ENCODE measurements at places on chromosomes 2 and 18. TPM values are rescaled to one million over a fixed set of nuclear protein-coding genes. Genes with fewer than 3 reads are reported as not detected.

DNA sequence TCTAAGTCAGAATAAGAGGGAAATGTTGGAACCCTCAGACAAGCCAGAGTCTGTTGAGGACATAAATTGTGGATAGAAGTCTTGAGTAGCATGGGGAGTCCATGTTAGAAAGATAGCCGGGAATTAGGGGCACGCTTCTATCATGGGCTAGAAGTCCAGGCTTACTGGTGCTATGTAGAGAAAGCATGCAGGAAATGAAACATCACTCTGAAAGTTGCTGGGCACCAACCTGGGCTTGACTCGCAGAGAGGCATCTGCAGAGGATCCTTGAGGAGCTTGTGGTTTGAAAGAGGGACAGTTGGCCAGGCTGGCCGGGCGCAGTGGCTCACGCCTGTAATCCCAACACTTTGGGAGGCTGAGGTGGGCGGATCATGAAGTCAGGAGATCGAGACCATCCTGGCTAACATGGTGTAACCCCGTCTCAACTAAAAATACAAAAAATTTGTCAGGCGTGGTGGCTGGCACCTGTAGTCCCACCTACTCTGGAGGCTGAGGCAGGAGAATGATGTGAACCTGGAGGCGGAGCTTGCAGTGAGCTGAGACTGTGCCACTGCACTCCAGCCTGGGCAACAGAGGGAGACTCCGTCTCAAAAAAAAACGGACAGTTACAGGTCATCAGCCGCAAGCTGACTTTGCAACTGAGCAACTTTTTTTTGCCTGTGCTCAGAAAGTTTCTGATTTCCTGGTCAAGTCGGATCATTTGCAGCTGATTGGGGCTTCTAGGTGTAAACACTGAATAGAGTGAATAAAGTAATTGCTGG is 24.9 kb downstream of the CERS6 start:
- no peaks in the 10 kb centered on the region for H3K36me3 ChIP-seq
- no peak overlapping the region for H3K4me3 ChIP-seq
- H3K4me1 ChIP-seq: no peaks in the 10 kb centered on the region

GRCh38 chr2:195779491-195779890 is 122.5 kb downstream of the SLC39A10 start:
- H3K4me1 ChIP-seq: no peaks in the 10 kb centered on the region
- no peak overlapping the region for H3K4me3 ChIP-seq
- DNase-seq: no peak
- no peak overlapping the region for H3K27ac ChIP-seq

DNA sequence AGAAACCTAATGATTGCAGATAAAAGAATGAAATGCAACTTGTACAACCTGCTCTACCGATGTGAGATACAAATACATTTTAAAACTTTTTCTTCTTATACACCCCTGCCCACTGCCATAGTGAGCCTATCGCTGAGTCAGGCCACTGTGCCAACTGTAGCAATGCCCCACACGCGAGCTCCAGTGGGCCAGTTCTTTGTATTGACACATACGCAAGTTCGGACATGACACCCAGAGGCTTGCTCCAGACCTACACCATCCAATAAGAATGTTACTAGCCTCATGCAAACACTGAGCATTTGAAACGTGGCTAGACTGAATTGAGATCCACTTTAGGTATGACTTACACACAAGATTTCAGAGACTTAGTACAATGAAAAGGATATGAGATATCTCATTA is 340.1 kb downstream of the ARHGAP15 start:
- no peaks in the 10 kb centered on the region for H3K27me3 ChIP-seq
- peaks cover 10% of the 10 kb centered on the region for H3K4me1 ChIP-seq
- H3K4me3 ChIP-seq: no peak overlapping the region
- no peaks in the 10 kb centered on the region for H3K36me3 ChIP-seq
- H3K27ac ChIP-seq: no peak overlapping the region

GRCh38 chr18:39796393-39796792 is 2158.6 kb upstream of the PIK3C3 start:
- no peak overlapping the region for H3K27ac ChIP-seq
- no peaks in the 10 kb centered on the region for H3K36me3 ChIP-seq
- DNase-seq: no peak
- no peaks in the 10 kb centered on the region for H3K4me1 ChIP-seq
- no peak overlapping the region for H3K4me3 ChIP-seq

GRCh38 chr2:132936261-132936660 is 266.3 kb upstream of the LYPD1 start:
- no peaks in the 10 kb centered on the region for H3K36me3 ChIP-seq
- H3K27me3 ChIP-seq: no peaks in the 10 kb centered on the region
- no peak overlapping the region for H3K27ac ChIP-seq

- no peak overlapping the region for H3K4me3 ChIP-seq
- no peaks in the 10 kb centered on the region for H3K27me3 ChIP-seq
- H3K27ac ChIP-seq: no peak overlapping the region
- no peaks in the 10 kb centered on the region for H3K4me1 ChIP-seq
- DNase-seq: no peak
Observed at GRCh38 chr2:12008425-12009061, 262.1 kb downstream of the LPIN1 start.

- H3K4me1 ChIP-seq: no peaks in the 10 kb centered on the region
- no peaks in the 10 kb centered on the region for H3K27me3 ChIP-seq
- no peak overlapping the region for H3K4me3 ChIP-seq
Observed at GRCh38 chr2:180753809-180754761, 226.3 kb upstream of the UBE2E3 start.

GRCh38 chr2:229073935-229074334 is 197.2 kb downstream of the PID1 start:
- H3K27ac ChIP-seq: no peak overlapping the region
- DNase-seq: no peak
- H3K4me1 ChIP-seq: no peaks in the 10 kb centered on the region
- H3K4me3 ChIP-seq: no peak overlapping the region
- H3K36me3 ChIP-seq: no peaks in the 10 kb centered on the region
- no peaks in the 10 kb centered on the region for H3K27me3 ChIP-seq

DNA sequence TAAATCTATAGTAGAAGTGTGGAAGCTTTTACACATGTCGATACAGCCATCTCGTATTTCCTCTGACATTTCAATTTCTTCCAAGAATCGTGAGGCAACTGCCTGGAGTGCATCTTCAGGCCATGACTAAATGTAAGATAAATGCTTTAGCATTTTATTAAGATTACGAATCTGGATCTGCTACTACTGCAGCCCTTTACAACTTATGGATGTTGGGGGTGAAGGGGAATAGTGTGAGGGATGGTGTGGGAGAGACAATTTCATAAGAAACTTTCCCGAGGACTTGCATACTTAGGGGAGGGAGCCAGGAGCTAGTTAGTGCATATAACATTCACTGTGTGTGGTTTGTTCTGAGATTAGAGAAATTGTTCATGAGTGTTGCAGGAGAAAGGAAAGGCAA is 204.8 kb downstream of the SLC39A10 start:
- no peak overlapping the region for H3K4me3 ChIP-seq
- no peaks in the 10 kb centered on the region for H3K27me3 ChIP-seq
- H3K27ac ChIP-seq: no peak overlapping the region
- H3K4me1 ChIP-seq: no peaks in the 10 kb centered on the region
- no peaks in the 10 kb centered on the region for H3K36me3 ChIP-seq

- no peak for DNase-seq
- no peaks in the 10 kb centered on the region for H3K27me3 ChIP-seq
- no peak overlapping the region for H3K27ac ChIP-seq
- no peaks in the 10 kb centered on the region for H3K36me3 ChIP-seq
- no peak overlapping the region for H3K4me3 ChIP-seq
- no peaks in the 10 kb centered on the region for H3K4me1 ChIP-seq
Observed at GRCh38 chr2:137980459-137980858, 16.2 kb downstream of the HNMT start.

DNA sequence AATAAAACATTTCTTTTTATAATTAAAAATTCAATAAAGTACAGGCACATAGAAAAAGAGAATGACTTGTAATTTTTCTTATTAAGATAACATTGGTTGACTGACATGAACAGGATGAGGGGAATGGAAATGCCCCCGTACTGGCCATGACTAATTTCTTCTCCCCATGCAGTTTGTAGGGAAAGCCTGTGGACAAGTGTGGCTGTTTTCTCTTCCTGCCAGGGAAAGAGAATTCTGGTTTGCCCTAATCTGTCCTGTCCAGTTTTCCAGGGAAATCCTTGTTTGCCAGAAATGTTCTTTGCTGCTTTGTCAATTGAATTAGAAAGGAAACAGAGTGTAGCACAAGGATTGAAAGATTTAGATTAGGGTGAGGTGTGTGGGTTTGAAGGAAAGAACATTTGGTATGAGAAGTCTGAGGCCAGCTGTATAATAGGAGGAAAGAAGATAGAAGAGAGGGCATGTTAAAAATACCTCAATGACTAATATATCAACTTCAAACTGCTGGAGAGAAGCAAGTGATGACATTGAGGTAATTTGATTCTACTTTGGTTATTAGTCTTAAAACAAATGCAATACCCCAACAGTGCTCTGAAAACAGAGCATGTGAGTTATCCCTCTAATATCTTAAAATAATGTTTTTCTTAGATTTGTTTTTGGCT is 593.9 kb upstream of the ZNF804A start:
- H3K27me3 ChIP-seq: no peaks in the 10 kb centered on the region
- DNase-seq: no peak
- no peaks in the 10 kb centered on the region for H3K36me3 ChIP-seq

DNA sequence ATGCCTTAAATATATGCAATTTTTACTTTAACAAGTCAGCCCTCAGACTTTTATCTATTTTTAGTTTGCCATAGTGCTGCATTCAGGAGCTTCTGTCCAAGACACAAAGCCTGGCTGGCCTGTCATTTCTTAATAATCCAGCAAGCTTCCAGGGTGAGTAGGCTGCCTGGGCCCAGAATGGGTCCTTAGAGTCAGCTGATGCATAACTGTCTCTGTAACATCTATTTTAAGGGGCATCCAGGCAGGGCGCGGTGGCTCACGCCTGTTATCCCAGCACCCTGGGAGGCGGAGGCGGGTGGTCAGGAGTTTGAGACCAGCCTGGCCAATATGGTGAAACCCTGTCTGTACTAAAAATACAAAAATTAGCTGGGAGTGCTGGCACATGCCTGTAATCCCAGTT is 11.8 kb upstream of the GNLY start:
- no peak overlapping the region for H3K4me3 ChIP-seq
- no peaks in the 10 kb centered on the region for H3K27me3 ChIP-seq
- H3K27ac ChIP-seq: no peak overlapping the region
- no peak for DNase-seq
- H3K36me3 ChIP-seq: no peaks in the 10 kb centered on the region

- no peaks in the 10 kb centered on the region for H3K27me3 ChIP-seq
- no peak overlapping the region for H3K27ac ChIP-seq
- DNase-seq: peak; percentile 21
- no peak overlapping the region for H3K4me3 ChIP-seq
- no peaks in the 10 kb centered on the region for H3K4me1 ChIP-seq
- no peaks in the 10 kb centered on the region for H3K36me3 ChIP-seq
Observed at GRCh38 chr2:85959826-85960225, 71.0 kb upstream of the ST3GAL5 start.

- H3K4me1 ChIP-seq: no peaks in the 10 kb centered on the region
- H3K4me3 ChIP-seq: no peak overlapping the region
Observed at GRCh38 chr2:230202430-230203109, 17.2 kb downstream of the SP110 start.

DNA sequence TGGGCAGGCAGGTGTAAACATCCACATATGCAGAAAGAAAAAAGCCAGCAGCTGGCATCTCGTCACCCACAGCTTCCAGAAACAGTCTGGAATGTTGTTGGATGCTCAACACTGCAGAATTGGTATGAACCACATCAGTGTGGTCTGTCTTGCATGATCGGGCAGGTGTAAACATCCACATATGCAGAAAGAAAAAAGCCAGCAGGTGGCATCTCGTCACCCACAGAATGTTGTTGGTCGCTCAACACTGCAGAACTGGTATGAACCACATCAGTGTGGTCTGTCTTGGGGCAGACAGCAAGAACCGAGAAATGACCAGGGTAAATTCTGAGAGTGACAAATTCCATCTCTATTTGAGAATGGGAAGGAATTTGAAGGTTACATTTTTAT is 39.6 kb downstream of the DOCK10 start:
- H3K36me3 ChIP-seq: no peaks in the 10 kb centered on the region
- H3K4me1 ChIP-seq: no peaks in the 10 kb centered on the region
- no peak overlapping the region for H3K27ac ChIP-seq
- H3K27me3 ChIP-seq: no peaks in the 10 kb centered on the region

- no peak for DNase-seq
- H3K27ac ChIP-seq: no peak overlapping the region
- no peaks in the 10 kb centered on the region for H3K27me3 ChIP-seq
- no peaks in the 10 kb centered on the region for H3K4me1 ChIP-seq
- H3K4me3 ChIP-seq: no peak overlapping the region
Observed at GRCh38 chr18:13793819-13794218, 30.1 kb upstream of the MC5R start.

DNA sequence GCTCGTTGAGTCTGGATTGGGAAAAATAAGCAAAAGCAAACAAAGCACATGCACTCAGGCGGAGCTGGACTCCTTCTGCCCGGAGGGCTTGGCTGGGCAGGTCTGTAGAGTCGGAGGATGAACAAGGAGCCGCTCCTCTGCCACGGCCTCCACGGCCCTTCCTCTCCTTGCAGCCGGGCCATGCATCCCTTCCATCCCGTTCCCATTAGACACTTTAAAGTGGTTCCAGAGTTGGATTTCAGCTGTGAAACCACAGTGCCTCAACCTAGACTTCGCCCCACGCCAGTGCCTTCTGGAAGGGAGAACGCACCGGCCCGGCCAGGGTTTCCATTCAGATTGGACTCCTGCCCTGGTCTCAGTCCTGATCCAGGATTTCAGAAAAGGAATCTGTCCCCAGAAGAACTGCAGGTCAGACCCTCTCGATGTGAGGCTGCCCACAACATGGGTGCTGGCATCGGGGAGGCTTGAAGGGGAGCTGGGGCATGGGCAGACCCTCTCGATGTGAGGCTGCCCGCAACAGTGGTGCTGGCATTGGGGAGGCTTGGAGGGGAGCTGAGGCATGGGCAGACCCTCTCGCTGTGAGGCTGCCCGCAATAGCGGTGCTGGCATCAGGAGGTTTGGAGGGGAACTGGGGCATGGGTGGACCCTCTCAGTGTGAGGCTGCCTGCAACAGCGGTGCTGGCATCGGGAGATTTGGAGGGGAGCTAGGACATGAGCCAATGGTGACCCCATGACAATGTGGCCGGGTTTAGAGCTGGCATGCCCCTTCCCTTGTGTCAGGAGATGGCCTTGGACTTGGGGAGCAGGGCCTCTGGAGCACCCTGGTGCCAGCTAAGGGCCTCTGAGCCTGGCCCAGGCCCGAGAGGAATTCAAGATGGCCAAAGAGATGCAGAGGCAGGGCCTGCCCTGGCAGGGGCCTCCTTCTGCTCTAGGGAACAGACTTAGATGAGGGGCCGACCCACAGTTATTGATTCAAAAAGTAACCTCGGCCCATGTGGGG is 304.5 kb downstream of the NDUFA10 start:
- no peaks in the 10 kb centered on the region for H3K27me3 ChIP-seq
- DNase-seq: no peak
- no peak overlapping the region for H3K4me3 ChIP-seq
- no peaks in the 10 kb centered on the region for H3K36me3 ChIP-seq
- H3K4me1 ChIP-seq: no peaks in the 10 kb centered on the region
- no peak overlapping the region for H3K27ac ChIP-seq

ATOH8 gene
- total RNA-seq: 116 TPM

ABCA12 gene
- total RNA-seq: not detected

KCNS3 gene
- total RNA-seq: 3.7 TPM

CCDC102B gene
- total RNA-seq: 2.5 TPM

UGT1A1 gene
- total RNA-seq: not detected

CCDC85A gene
- total RNA-seq: 5.0 TPM

FAHD2B gene
- 20.8 TPM for total RNA-seq

NYAP2 gene
- not detected for total RNA-seq
